ENCODE measurements at places on chromosomes 6 and 20.

- no peak for DNase-seq
Measured at GRCh38 chr6:169556758-169557548, 144.9 kb downstream of the WDR27 start.

GRCh38 chr6:158095031-158095430, 73.0 kb downstream of the SERAC1 start:
- no peak for DNase-seq

- DNase-seq = no peak
Measured at GRCh38 chr20:24462460-24463010, 6.9 kb upstream of the SYNDIG1 start.

GRCh38 chr6:109531446-109531845, 48.4 kb upstream of the ZBTB24 start:
- DNase-seq = no peak

GRCh38 chr6:166928644-166929541, 27.5 kb downstream of the RNASET2 start:
- DNase-seq = no peak

DNA sequence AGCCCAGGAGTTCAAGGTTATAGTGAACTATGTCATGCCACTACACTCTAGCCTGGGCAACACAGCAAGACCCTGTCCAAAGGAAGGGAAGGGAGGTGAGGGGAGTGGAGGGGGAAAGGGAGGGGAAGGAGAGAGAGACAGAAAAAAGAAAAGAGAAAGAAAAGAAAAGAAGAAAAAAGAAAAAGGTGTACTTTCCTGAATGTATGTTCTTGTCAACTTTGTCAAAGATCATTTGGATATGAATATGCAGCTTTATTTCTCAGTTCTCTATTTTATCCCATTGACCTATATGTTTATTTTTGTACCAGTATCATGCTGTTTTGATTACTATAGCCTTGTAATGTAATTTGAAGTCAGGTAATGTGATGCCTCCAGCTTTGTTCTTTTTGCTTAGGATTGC, 30.9 kb upstream of the FKBP1C start:
- DNase-seq = no peak

GRCh38 chr6:30643656-30644055, 3.3 kb upstream of the C6orf136 start:
- no peak for DNase-seq

- DNase-seq = no peak
Measured at GRCh38 chr6:20306491-20306890, 94.2 kb upstream of the MBOAT1 start.

- DNase-seq = no peak
Measured at GRCh38 chr6:145865595-145865994, 51.0 kb upstream of the FBXO30 start.

DNA sequence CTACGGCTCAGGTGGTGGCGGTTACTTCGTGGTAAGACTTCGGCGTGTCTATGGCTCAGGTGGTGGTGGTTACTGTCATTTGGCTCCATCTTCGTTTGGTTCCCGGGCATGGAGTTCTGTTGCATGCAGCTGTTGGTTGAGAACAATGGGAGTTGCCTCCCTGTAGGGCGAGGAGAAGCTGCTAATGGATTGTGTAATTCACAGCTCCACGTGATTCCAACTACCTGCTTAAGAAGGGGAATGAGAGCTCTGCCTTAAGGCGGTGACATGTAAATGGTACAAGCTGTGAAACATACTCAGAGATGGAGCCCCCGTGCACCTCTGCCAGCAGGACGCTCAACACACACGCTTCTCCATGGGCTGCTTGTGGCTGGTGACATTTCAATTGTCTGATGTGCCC, 12.4 kb upstream of the DACT2 start:
- DNase-seq = no peak

DNA sequence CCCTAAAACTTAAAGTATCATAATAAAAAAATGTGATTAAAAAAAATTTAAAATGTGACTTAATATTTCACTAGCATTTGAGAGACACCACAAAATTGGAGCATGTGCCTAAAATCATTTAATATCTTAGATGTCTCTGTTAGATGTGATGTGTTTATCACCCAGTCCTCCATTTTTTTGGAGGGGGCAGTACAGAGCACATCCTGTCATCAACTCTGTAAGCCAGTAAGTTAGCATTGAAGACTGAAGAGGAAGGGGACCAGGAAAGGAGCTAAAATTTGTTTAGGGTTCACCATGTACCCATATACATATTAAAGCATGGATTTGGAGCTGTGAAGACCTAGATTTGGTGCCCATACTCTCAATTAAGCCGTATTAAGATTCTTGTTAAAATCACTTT, 30.7 kb upstream of the ADIG start:
- DNase-seq = peak; percentile 2

- DNase-seq = no peak
Measured at GRCh38 chr6:105250533-105250932, 70.7 kb upstream of the POPDC3 start.

GRCh38 chr6:164477101-164477500, 832.3 kb downstream of the C6orf118 start:
- no peak for DNase-seq

DNA sequence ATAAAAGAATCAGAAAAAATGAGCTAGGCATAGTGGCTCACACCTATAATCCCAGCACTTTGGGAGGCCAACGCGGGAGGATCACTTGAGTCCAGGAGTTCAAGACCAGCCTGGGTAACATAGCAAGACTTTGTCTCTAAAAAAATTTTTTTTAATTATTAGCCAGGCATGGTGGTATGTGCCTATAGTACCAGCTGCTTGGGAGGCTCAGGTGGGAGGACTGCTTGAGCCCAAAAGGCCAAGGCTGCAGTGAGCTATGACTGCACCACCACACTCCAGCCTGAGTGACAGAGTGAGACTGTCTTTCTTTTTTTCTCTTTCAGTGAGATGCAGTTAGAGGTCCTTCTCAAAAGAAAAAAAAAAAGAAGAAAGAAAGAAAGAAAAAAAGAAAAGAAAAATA, 8.5 kb upstream of the SNRPC start:
- no peak for DNase-seq

- no peak for DNase-seq
Measured at GRCh38 chr20:13913572-13913971, 76.8 kb downstream of the SEL1L2 start.

GRCh38 chr20:49649672-49650071, 64.0 kb downstream of the B4GALT5 start:
- DNase-seq = no peak

- no peak for DNase-seq
Measured at GRCh38 chr20:18515973-18516372, 8.2 kb downstream of the SEC23B start.

GRCh38 chr20:19785173-19785982, 27.3 kb downstream of the RIN2 start:
- peak; percentile 47 for DNase-seq

GRCh38 chr6:148508401-148509041, 165.9 kb downstream of the SASH1 start:
- peak; percentile 90 for DNase-seq

DNA sequence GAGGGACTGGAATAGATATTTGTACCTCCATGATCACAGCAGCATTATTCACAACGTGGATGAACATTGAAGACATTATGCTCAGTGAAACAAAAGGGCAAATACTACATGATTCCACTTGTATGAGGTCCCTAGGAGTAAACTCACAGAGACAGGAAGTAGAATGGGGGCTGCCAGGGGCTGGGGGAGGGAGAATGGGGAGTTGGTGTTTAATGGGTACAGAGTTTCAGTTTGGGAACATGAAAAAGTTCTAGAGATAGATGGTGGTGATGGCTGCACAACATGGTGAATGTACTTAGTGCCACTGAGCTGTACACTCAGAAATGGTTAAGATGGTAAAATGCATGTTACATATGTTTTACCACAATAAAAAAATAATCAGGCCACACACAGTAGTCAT, 164.3 kb upstream of the RREB1 start:
- DNase-seq = no peak

- DNase-seq = no peak
Measured at GRCh38 chr6:113318575-113318917, 538.6 kb upstream of the MARCKS start.

- DNase-seq = no peak
Measured at GRCh38 chr6:168664956-168665355, 224.0 kb downstream of the SMOC2 start.

DNA sequence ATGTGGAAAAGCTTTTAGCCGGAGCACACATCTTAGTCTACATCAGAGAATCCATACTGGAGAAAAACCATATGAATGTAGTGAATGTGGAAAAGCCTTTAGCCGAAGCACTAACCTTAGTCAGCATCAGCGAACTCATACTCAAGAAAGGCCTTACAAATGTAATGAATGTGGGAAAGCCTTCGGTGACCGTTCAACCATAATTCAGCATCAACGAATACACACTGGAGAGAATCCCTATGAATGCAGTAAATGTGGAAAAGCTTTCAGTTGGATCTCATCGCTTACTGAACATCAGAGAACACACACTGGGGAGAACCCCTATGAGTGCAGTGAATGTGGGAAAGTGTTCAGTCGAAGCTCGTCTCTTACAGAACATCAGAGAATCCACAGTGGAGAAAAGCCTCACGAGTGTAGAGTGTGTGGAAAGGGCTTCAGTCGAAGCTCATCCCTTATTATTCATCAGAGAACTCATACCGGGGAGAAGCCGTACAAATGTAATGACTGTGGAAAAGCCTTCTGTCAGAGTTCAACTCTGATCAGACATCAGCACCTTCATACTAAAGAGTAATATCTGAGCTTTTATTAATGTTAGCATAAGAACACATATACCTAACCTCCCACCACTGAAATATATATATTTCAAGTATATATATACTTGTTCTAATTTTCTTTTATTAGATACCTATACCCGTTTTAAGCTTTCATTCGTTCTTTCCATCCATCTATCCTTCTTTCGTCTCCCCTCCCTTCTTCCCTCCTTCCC, 12.5 kb downstream of the ZNF391 start:
- no peak for DNase-seq

DNA sequence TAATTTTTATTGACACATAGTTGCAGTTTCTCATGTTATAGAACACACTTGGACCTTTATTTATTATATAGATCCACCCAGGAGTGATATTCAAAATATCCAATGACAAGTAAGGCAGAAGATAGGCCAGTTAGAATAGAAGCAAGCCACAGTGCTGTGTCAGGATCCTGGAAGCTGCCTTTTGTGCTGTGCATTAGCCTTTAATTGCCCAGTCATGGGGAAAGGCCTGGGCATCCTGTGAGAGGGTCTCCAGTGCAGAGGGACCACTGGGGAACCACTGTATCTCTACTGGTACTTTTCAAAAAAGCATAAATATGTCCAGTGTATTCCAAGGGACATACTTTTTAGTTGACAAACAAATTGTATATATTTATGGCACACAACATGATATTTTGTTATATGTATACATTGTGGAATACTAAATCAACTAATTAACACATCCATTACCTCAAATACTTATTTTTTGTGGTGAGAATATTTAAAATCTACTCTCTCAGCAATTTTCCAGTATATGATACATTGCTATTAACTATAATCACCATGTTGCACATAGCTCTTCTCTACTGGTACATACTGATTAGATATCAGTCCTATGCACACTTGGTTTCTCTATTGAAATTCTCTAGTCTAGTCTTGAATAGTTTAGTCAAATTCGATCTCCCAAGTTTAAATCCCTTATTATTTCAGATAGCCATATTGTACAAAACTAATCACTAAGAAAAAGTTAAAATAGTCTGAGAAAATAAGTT, 59.5 kb downstream of the CDC40 start:
- DNase-seq = no peak

GRCh38 chr20:24002896-24003295, 14.3 kb upstream of the GGTLC1 start:
- DNase-seq = no peak

DNA sequence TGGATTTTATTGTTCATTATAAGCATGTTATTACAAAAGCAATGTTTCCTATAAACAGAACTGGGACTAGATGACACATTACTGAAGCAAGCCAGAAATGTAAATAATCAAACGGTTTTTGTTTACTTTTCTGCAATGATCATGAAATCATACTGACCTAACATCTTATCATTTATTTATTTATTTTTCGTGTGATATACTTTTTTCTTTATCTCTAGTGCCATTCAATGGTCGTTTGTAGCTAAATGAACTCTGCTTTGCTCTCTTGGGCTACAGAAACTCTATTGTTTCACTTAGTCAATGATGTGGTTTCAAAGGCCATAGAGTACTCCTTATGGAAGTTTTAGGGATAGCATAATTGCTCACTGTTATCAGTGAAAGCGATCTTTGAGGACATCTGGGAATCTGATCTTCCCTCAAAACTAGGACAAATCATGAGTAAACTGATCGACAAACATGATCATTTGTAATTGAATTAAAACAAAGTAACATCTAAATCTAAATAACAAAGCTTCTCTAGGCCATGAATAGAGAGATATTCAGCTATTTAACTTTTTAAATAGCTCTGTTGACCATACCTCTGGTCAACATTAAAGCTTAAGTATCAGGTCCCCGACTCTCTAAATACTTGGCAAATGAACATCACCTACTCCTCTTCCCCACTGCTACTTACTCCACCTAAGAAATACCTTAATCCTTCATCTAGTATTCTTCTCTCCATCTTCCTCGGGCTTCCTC, 933.4 kb downstream of the TFAP2A start:
- no peak for DNase-seq

GRCh38 chr20:54088430-54088829, 18.0 kb upstream of the BCAS1 start:
- DNase-seq = peak; percentile 49

Data from fibroblast of skin of scalp (primary cell).